ENCODE measurements at places on chromosomes 1 and 21.

GRCh38 chr1:177451191-177451590 lies 280.4 kb downstream of the BRINP2 start:
- peak; percentile 56 for DNase-seq

DNA sequence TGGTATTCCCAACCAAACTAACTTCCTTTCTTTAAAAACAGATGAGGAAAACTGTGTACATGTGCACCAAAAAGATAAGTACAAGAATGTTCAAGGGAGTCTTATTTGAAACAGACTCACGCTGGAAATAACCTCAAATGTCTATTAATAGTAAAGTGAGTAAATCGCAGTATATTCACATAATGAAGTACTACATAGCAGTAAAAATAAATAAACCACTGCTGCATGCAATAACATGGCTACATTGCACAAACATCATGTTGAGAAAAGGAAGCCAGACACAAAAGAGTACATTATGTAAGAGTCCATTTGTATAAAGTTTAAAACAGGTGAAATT lies 5.2 kb upstream of the DENND2D start:
- DNase-seq: no peak

GRCh38 chr1:107682467-107682866 lies 282.5 kb downstream of the VAV3 start:
- no peak for DNase-seq

DNA sequence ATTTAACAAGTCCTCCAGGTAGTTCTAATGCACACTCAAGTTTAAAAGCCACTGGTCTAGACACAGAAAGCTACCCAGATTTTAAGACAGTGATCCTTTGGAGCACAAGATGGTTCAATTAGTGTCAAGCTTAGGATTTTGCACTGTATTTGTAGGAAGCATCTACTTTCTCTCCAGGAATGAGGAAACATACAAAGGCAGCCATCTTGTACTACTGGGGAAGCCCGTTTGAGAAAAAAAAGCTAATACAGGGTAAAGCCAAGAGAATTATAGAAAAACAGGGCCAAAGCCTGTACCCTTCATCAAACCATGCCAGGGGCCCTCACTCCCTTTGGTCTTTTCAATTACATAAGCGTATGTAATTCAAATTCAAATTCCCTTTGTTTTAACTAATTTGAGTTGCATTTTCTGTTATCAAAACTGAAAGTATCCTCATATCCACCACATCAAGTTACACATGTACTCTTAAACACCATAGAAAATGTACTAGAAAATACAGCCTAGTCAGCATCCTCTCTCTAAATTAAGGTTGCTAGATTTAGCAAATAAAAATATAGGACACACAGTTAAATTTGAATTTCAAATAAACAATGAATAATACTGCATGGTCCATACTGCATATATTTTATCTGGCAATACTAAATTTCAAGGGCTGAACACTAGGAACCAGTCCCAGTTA lies 17.4 kb downstream of the PIK3R3 start:
- DNase-seq: no peak

- no peak for DNase-seq
Measured at GRCh38 chr1:183824291-183824690, 19.4 kb downstream of the RGL1 start.

GRCh38 chr21:32256873-32257620 lies 21.8 kb downstream of the MIS18A start:
- peak; percentile 90 for DNase-seq

- no peak for DNase-seq
Measured at GRCh38 chr1:33025180-33025569, 11.5 kb downstream of the AK2 start.

- DNase-seq: no peak
Measured at GRCh38 chr1:157356601-157357000, 195.7 kb downstream of the FCRL5 start.

GRCh38 chr1:193437785-193438184 lies 251.4 kb upstream of the B3GALT2 start:
- DNase-seq: no peak

- peak; percentile 71 for DNase-seq
Measured at GRCh38 chr21:39048064-39048463, 135.2 kb downstream of the PSMG1 start.

- DNase-seq: no peak
Measured at GRCh38 chr1:193890935-193891334, 704.5 kb upstream of the B3GALT2 start.

DNA sequence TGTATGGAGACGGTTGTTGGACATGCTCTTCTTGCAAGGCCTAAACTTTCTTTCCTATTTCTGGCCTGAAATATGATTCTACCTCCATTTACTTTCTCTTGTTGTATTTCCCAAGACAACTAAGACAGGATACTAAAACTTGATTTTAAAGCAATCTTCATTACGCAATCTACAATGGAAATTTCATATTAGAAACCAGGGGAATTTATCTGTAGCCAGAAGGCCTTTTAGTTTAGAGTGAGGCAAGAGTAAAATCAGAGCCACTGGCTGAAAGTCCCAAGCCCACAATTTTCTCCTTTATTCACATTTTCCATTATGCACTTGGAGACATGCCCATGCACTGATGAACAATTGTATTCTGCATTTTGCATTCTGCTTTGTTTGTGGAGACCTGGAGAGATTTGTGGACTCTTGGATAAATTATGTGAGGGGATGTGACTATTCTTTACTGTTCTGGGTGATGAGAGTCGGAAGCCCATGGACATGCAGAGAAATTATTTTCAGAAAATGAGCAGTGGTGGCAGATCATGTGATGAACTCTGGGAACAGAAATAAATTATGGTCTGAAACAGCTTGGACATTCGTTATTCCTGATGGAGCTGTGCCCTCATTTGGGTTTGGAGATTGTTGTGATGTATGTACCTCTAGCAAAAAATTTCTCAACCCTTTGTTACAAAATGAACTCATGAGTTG lies 336.8 kb downstream of the SEC16B start:
- DNase-seq: no peak

DNA sequence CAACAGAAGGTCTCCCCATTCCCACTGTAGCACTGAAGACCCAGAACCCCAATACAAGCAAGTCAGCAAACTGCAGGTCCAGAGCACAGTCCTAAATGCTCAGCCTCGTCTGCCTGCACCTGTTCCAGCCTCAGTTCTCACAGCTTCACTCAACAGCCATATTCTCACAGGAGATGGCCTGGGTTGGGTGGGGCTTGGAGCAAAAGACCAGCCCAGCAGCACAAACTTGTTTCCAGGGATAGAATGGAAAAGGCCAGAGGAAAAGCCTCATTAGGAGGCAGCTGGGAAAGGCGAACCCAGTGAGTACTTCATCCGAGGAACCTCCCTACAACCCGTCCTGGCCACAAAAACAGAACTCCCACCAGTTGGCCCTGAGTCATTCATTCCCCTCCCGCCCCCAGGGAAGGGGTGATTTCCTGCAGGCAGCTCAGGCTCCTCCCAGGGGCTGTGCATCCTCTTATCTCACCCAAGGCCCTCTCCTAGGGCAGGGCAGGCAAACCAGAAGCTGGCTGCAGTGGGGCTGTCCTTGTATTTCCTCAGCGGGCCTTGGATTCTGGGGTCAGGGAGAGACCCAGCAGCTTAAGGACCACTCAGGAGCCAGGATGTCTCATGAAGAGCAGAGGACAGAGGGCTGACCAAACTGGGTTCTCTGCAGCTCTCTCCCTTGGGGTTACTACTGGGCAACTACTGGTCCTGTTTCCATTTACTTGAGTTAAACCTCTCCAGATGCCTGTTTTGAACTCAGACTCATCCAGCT lies 7.4 kb upstream of the MPL start:
- peak; percentile 66 for DNase-seq

DNA sequence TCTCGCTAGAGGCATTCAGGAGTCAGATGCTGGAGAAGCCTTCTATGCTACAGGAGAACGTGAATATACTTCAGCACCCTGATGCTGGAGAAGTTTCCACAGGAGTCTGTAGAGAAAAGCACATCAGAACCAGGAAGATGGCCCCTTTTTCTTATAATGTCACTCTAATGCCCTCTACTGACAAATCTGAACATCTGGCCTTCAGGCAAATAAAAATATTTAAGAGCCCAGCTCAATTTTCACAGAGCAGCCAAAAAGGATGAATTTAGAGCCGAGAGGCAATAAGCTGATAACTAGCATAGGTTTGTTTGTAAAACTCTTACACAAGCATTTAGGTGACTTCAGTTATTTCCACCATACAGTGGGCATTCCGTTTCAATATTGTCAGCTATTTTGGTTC lies 3.8 kb upstream of the RRP15 start:
- DNase-seq: no peak

GRCh38 chr1:216215169-216215568 lies 208.1 kb downstream of the USH2A start:
- no peak for DNase-seq

DNA sequence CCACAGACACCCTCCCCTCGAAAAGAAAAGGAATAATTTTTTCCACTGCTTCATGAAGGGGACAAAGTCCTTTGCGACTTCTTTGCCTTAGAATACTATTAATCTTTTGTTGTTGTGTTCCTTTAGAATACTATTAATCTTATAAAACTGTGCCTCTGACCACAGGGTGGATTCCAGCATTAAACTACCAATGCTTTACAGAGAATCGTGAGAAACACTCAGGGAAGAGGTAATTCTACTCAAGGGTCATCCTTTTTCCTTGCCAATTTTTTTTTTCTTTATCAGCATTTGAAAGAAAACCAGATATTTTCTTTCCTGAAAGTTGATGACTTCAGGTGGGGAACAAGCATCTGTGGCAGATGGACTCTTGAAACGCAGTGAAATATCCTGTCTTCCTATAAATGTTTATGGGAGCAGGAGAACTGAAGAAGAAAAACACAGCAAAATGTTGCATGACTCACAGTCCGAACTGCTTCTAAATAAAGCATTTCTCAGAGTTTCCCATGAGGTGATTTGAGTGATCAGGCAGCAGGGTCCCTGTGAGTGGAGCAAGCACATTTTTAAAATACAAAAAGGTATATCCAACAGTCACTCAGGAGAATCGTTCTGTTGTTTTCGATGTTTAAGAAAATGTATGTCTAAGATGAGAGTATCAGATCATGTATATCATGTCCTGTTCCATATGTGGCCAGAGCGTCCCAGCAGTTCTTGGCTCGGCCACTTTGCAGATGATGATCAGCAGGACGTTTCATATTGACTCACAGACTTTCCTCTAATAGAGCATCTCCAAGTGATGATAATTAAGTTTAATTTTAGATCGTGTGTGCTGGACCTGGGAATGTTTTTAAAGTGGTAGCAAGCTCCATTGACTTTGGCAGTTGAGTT lies 154.2 kb upstream of the RUNX1 start:
- peak; percentile 48 for DNase-seq

- DNase-seq: peak; percentile 53
Measured at GRCh38 chr1:109279615-109280278, 3.2 kb downstream of the PSRC1 start.

DNA sequence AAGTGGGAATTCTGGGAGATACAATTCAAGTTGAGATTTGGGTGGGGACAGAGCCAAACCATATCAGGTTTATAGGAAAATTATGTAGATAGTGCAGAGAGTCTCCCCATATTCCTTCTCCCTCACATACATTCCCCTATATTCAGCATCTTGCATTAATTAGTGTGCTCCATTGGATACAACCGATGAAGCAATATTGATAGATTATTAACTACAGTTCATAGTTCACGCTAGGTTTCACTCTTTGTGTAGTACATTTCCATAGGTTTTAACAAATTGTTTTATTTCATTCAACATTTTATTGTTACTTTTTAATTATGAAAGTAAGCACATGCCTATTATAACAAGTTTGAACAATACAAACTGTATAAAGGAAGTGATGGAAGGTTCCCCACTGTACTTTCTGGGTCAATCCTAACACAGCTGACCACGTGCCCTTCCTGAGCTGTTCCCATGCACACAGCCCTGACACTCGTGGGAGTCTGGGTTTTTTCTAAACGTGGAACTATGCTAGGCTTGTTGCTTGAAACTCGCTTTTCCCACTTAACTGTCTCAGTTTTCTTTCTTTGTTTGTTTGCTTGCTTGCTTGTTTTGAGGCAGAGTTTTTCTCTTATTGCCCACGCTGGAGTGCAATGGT lies 116.8 kb upstream of the TMPRSS2 start:
- DNase-seq: no peak

- DNase-seq: no peak
Measured at GRCh38 chr1:192794768-192795035, 14.1 kb upstream of the RGS2 start.

GRCh38 chr1:41152622-41153044 lies 89.5 kb downstream of the SCMH1 start:
- DNase-seq: peak; percentile 94

DNA sequence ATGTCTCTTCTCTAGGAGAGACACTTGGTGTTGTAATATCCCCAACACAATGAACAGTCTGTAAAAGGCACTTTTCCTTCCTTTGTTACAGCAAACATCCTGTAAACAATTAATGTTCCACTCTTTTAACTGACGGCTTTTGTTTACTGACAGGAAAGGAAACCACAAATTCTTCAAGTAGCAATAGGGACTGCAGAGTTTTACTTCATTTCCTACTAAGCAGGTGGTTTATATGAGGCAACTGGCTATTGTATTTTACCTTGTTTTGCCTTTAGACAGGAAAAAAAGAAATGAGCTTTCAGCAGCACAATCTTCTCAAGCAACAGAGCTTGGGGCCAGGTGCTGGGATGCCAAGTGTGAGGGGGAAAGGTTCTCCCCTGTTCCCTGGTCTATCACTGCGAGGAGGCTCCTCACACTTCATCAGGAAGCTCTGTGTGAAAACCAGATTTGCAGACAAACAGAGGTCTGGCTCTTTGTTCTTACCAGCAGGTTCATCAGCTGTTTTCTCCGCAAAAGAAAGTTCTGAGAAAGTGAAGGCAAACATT lies 51.2 kb downstream of the SIPA1L2 start:
- DNase-seq: no peak

GRCh38 chr1:6774381-6774780 lies 10.9 kb upstream of the CAMTA1 start:
- no peak for DNase-seq

DNA sequence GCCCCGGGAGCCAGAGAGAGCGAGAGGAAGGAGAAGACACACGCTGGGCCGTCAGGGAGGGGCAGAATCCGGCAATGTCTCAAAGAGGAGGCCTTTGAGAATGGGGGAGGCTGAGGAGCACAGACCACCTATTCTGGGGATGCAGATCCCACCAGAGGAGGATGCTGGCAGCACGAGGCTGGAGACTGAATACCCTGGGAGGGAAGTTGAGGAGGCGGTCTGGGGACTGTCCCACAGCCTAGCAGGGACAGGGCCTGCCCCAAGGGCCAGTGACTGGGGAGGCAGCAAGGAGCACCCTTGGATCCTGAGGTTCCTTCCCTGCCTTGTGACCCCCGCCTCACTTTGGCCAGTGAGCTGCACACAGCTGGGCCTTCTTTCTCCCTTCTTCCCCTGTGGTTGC lies 49.2 kb downstream of the SLC37A1 start:
- DNase-seq: no peak

DNA sequence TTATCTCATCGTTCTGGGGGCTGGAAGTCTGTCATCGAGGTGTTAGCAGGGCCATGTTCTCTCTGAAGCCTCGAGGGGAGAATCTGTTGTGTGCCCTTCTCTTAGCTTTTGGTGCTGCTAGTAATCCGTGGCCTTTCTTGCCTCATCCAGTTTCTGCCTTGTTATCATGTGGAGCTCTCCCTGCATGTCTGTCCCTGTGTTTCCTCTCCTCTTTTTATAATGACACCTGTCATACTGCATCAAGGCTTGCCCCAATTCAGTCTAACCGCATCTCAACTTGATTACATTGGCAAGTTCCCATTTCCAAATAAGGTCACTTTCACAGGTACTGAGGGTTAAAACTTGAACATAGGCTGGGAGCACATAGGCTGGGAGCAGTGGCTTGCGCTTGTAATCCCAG lies 82.6 kb upstream of the CNIH3 start:
- DNase-seq: no peak
